ENCODE measurements at places on chromosomes 2 and 18.

DNA sequence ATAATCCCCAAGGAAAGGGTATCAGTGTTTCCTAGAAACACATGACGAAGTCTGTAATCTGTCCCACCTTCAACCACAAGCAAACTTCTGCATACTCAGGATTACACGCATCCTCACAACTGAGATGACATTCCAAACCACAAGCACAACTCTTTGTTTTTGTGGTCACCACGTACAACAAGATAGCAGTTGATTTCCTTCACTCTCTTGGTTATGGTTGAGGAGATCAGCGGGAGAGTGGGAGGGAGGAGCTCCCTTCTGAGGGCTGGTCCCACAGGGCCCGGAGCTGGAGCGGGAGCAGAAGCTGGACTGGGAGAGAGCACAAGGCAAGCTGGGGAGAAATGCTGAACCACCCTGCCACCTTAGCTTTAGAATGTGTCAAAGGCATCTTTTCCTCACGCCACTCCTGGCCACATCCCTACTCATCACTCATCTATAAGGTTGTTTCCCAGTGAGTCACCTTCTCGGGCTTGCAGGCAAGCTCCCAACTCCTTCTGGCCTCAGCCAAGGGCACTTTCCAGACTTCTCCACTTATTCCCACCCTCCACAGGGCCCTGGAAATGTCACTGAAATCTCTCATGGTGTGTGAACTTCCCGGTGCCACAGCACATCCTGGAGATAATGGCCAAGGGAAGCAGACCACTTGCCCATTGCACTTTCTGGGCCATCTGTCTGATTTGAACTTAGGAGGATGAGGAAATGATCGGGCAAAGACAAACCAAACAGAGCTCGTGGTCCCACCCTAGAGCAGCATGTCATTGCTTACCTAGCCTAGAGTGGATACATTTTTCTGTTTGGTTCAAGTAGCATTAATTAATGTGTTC, 98.9 kb upstream of the LGALSL start:
- DNase-seq: no peak

DNA sequence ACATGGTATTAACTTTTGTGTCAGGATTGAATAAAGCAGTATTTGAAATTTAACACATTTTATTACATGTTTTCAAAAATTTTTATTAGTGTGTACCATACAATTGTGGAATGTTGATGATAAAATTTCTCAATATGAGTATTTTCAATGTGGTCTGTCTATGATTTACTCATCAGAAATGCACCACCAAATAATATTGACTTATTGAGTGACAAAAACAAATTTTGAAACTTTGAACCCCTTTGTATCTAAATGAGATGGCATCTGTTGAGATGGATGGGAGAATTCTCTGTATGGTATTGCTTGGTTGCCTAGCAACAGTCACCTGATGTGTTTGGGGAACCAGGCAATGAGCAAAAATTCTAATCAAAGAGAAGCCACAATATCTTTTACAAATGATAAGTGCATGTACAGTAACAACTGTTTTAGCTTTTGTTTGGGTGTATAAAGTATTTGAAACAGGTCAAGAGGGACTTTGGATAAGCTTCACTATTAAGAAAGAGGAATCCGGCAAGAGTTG, 400.1 kb downstream of the CCDC85A start:
- no peak for DNase-seq

DNA sequence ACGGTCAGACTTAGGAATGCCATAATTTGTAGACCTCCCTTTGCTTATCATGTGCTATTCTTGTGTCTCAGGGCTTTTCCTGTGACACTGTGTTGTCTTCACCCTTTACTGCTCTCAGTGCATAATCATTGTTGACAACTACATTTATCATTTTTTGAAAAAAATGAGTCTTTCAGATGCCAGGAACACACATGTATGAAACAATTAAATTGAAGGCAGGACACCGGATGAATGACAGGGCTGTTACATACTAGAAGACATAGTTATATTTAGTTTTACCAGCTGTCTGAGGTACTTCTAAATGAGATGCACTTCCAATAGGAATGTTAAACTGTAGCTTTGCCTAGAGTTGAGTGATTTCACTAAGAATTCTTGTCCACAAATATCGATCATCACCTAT, 243.5 kb downstream of the LRP1B start:
- no peak for DNase-seq

DNA sequence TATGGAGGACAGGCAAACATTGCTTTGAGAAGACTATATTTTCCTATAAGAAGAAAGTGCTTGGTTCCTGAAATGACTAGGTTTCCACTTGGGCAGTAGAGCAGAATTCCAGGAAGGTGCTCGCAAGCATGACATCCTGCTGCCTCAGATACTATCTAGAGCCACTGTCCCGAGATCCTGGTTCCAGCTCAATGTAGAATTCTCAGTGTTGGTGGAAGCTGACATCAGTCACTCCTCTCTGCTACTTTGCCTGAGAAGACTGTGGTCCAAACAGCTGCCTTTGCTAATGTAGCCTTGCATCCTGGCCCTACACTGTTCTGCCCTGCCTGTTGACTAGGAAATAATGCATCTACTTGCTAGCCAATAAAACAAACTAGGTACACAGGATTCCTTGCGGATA, 50.0 kb upstream of the ITGA6 start:
- no peak for DNase-seq

DNA sequence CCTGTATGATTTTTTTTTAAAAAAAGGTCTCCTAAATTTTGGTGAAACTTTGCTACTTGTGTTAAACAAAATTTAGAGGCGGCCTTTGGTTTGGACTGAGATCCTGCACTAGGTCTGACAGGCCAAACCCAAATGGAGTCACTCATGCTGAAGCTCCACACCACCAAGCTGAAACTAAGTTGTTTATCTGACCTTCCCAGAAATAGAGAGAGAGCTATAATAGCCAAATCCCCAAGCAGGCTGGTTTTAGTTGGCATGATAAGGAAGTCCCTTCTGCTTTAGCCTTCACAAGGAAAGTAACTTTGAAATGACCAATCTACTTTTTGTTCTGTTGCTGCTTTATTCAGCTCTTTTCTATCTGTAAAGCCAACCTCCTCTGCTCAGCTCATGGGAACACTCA, 17.1 kb upstream of the THUMPD2 start:
- DNase-seq: no peak

- DNase-seq: no peak
These were observed 253.0 kb upstream of the NCKAP5 start for GRCh38 chr2:133821107-133821760.

All from heart left ventricle (tissue), 16 donors.